A549 treated with GW870086 at 1 μM for 4 hours (cell line): ENCODE measurements at places on chromosomes 7 and 10. TPM values are rescaled to one million over a fixed set of nuclear protein-coding genes. Genes with fewer than 3 reads are reported as not detected.

AGMO gene
- 0.35 to 1.6 TPM (median 0.89 TPM) in 5 replicates for total RNA-seq

CYP2C19 gene
- 0.05 TPM in 1 of 5 replicates, not detected in the others for total RNA-seq

PTPN20 gene
- total RNA-seq: 3.7 to 4.7 TPM (median 4.1 TPM) in 5 replicates

DGKB gene
- total RNA-seq: not detected in 5 replicates

SPOCK2 gene
- 0.24 to 0.51 TPM (median 0.36 TPM) in 5 replicates for total RNA-seq

PNLIPRP2 gene
- total RNA-seq: 0.09 TPM in 1 of 5 replicates, not detected in the others

TBXAS1 gene
- 9.7 to 15.9 TPM (median 14.3 TPM) in 5 replicates for total RNA-seq

SPDYE9 gene
- not detected in 5 replicates for total RNA-seq

AKR1D1 gene
- total RNA-seq: 0.18 to 0.23 TPM in 2 of 5 replicates, not detected in the others

SPDYE16 gene
- total RNA-seq: not detected in 5 replicates

NANOS1 gene
- 2.4 to 4.0 TPM (median 3.5 TPM) in 5 replicates for total RNA-seq

PLAU gene
- 73.7 to 76.9 TPM (median 76.3 TPM) in 5 replicates for total RNA-seq

DLX6 gene
- not detected in 5 replicates for total RNA-seq

TRPV5 gene
- total RNA-seq: not detected in 5 replicates

CCL24 gene
- not detected in 5 replicates for total RNA-seq
